ENCODE measurements at places on chromosomes 1 and 21. TPM values are rescaled to one million over a fixed set of nuclear protein-coding genes. Genes with fewer than 3 reads are reported as not detected.

DNA sequence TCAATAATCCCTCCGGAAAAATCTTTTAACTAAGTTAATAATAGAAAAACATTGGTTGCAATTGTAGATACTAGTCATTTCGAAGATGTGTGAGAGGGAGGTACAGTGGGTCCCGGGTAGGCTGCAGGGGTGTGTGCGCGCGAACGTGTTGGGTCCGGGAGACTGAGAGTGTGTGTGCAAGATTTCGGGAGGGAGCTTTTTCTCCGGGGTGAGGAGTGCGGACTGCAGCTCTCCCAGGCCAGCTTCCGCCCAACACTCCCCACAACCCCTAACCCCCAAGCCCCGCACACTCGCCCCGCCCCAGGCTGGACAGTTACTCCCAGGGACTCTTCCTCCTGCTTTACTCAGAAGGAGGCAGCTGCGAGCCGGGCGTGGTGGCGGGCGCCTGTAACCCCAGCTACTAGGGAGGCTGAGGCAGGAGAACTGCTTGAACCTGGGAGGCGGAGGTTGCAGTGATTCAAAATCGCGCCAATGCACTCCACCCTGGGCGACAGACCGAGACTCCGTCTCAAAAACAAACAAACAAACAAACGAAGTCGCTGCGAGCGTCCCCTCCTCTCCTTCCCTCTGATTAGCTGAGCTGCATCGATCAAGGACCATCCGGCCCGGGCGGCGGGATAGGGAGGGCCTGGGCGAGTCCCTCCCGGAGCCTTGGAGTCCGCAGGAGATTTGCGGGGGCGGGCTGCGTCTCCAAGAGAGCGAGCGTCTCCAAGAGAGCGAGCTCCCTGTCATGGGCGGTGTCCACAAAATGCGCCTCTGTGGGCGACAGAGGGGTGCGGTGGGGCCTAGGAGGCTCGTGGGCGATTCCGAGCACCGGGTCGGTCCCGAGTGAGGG lies 28.3 kb upstream of the PPM1J start:
- DNase-seq, result no peak

DNA sequence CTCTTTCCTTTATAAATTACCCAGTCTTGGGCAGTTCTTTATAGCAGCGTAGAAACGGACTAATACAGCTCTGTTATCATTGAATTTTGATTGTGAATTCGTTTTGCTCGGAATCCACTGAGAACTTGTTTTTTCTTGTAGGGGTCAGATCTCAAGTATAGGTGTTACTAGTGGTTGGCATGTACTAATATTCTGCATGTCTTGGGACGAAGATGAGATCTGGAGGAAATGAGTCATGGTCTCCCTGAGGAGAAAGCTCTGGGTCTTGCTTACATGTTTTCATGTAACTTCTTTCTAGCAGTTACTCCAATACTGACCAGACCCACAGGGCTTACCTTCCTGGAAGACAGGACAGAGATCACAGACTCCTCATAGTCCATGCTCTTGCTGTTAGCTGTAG lies 30.3 kb downstream of the ZSCAN20 start:
- no peak for DNase-seq

GRCh38 chr1:15304708-15305467 lies 57.9 kb downstream of the FHAD1 start:
- DNase-seq, result peak; percentile 72

The RIPK4 gene
- not detected for total RNA-seq

The CD1D gene
- not detected for total RNA-seq

Measured in natural killer cell treated with Interleukin-12 subunit alpha and Interleukin-12 subunit beta and Interleukin-15 and Interleukin-18, amount 100 ng/mL, for 72 hours (primary cell).